Fibroblast of mammary gland (primary cell): ENCODE measurements at places on chromosomes 2 and 18.

DNA sequence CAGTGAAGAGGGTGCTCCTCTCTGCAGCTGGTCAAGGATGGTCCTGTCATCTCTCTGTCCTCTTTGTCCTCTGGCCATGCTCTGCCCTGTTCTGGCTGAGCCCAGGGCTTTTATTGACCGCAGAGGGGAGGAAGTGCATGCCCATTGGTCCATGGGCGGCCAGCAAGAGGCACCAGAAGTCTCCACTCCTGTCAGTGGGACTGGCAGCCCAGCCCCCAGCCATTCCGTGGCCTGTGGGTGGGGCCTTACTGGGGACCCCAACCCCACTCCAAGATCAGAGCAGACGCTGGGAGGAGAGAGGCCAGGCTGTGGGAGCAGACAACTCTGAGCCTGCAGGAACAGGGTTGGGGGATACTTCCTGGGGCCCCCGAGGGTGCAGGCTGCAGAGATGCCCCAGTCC is 156.9 kb downstream of the CTNNA2 start:
- no peak for DNase-seq

DNA sequence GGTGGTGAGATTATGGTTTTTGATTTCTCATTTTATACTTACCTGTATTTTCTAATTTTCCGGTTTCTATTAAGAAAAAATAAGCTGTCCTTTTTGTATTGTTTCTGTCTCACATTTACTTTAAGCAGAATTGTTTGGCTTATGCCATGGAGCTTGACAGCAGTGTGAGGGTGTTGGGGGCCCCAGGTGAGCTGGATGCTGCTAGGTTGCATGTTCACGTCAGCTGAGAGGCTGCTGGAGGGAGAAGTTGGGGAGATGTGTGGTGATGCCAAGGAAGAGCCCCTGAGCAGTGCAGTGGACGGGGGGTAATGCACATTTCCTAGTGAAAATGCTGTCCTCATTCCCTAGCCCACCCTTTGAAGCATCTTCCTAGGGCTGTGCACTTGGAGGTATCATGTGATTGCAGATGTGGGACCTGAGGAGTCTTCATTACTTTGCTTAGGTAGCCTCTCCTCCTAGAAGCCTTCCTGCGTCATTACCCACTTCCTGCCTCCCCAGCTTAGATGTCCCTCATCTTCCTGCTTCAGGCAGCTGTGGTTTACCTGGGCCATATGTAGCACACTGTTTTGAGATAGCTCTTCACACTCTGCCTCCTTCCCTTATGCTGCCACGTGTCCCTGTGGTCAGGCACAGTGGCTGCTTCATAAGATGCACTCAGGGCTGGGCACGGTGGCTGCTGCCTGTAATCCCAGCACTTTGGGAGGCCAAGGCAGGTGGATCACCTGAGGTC is 16.2 kb downstream of the ATG16L1 start:
- no peak for DNase-seq

GRCh38 chr18:64888956-64889355 is 740.1 kb upstream of the LINC00305 start:
- no peak for DNase-seq

- DNase-seq = no peak
Measured at GRCh38 chr2:33444967-33445366, 31.5 kb upstream of the RASGRP3 start.

DNA sequence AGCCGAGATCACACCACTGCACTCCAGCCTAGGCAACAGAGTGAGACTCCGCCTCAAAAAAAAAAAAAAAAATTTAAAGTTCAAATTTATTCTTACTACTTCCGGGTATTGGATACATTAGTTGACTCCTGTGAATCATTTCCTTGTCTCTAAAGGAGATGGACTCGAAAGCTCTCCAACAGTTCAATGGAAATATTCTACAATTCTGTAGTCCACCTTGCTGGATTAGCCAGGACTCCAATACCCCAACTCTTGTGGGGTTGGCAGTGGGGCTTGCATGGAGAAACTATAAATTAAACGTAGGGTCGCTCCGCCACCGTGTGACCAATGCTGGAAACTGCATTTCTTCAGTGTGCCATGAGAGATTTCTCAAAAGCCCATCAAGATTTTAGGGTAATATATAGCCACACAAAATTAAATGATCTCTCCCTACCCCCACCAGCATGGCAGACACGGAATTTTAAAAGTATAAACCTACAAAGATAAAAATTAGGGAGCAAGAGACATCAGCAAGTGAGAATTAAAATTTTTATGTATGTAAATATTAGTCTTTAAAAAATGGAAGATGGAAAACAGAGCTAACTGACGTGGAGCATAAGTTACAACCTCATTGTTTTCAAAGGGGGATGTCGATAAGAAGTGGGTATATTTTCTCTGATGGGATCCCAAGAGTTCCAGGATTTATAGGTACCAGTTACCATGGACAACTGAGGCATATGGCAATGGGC is 27.8 kb upstream of the GAREM2 start:
- DNase-seq = peak; percentile 65

DNA sequence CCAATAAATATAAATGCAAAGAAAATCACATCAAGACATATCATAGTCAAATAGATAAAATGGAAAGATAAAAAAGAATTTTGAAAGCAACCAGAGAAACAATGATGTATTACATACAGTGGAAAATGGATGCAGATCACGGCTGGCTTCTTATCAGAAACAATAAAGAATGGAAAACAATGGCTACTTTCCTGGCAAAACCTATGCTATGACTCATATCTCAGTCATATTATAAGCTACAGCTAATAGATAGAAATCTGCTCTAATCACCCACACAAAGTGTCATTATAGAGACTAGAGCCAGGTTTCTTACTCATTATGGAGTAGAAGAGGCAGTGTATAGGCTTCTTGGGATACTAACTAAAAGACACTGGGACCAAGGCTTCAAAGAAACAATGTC is 93.5 kb upstream of the TACR1 start:
- DNase-seq = peak; percentile 90

DNA sequence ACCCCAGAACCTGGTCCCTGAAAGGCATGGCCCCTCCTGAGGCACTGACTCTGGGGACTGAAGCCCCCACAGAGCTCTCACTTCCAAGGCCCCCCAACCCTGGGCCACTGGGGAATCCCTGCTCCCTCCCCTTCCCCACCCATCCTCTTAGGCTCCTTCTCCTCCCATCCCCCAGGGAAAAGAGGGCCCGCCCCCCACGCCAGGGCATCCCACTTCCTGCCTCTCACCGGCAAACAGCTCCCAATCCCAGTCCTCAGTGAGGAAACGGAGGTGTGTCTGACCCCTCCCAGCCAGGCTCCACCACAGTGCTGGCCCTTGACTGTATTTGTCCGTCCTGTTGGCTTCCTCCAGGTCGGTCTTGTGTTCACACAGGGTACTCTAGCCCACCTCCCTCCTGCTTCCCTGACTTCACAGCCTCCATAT is 35.0 kb upstream of the PTMA start:
- no peak for DNase-seq

DNA sequence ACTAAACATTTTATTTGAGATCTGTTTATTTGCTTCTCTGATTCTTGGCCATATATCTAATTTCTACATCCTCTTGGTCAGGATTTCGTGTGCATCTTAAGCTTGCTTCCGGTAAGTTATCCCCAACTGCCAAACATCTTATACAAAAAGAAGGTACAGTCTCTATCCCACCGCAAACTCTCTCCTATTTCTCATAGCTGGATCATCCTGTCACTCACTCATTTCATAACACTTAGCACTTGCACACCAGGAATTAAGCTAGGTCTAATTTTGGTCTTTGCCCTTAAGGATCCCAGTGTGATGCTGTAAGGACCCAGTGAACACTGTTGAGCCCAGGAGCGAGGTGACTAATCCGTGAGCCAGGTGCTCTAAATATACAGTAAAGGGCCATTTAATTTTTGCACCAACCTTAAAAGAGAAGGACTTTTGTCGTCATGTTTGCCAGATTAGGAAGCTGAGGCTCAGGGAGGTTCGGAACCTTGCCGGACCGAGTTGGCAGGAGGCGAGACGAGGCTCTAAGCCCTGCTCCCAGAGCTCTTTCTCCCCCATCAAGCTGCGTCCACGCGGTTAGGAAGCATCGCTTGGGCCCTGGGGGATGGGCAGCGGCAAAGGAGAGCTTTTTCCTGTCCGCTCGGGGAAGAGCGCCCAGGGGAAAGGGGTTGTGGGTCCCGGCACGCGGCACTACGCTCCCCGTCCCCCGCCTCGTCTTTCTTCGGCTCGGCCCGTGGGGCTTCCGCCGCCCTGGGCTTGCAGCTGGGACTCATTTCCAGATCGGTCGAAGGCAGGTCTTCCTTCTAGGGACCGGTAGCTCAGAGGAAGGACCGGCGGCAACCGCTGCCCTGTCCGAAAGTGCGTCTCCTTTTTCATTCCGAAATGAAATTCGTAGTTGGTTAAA is 4.1 kb upstream of the ITPRIPL1 start:
- DNase-seq = peak; percentile 11

GRCh38 chr2:143645921-143646645 is 516.9 kb downstream of the ARHGAP15 start:
- DNase-seq = no peak

DNA sequence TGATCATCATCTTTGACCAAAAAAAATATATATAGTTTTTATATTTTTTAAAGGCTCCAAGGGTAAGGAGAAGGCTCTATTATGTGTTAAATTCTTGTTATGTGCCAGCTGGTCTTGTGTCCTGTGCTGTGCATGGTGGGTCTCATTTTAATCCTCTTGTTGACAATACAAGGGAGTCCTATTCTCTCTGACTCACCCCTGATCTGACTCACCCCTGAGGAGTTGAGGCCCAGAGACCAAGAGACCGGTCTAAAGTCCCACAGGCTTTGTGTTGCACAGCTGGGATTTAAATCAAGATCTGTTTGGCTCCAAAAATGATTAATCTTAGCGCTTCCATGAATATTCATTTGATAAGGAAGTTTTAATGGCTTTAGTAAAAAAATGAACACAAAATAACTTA is 25.7 kb downstream of the MC2R start:
- DNase-seq = peak; percentile 1

DNA sequence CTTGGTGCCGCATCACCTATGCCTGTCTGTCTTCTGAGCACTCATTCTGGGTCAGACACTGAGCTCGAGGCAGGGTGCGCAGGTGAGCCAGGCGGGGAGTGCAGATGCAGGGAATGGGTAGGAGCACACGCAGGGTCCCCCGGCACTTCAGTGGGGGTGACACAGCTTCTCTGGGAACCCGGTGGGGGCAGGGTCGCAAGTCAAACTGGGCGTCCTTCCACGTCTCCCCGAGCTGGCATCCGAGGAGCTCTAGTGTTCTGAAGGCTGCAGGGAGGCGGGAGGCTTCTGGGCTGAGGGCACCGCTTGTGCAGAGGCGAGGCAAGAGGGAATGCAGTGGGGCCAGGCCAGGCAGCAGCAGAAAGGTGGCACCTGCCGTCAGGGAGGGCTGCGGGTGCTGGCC is 86.0 kb downstream of the DGKD start:
- DNase-seq = no peak

DNA sequence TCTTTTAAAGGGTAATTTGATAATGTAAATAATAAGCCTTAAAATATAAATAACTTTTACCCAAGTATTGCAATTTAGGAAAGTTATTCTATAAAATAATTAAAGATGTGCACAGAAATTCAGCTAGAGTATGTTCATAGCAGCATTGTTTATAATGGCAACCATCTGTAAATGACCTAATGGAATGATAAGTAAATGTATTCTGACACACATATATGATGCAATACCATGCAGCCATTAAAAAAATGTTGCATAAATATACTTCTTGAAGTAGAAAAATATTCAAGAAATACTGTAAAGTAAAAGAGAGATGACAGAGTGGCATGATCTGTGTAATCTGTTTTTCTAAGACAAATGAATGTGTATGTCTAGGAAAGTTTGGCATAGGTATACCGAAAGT is 545.7 kb downstream of the ZEB2 start:
- peak; percentile 67 for DNase-seq

DNA sequence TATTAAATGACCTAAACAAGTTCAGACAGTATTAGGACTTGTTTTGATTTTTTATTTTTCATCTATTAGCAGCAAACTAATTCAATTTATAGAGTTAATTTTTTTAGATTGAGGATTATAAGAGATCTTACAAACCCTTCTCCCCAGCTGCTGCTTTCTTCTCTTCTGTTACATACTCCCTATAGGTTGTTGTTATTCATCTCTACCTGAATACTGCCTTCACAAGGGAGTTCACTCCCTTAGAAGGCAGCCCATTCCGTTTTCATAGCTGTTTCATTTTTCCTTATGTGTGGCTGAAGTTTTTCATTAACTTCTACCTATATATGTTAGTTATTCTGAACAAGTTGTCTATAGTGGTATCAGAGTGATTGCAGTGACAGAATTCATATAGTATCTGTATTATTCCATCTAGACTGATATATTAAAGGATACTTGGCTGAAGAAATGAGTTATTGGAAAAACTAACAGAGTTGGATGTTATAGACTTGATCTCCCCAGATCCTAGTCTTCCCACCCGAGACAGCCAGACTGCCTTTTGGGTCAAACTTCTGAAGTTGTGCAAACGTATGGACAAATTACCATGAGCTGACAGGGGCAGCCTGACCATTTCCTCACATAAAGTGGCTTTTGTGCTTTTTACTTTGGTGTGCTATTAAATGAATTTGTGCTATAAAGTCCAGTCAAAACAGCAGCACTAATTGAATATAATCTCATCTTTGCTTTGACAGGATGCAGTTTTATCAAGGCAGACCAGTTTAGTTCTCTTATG is 8.7 kb downstream of the GLS start:
- no peak for DNase-seq
